PC-3 (cell line): ENCODE measurements at places on chromosomes 6 and 20.

GRCh38 chr6:24987446-24988115 is 51.8 kb upstream of the RIPOR2 start:
- no peak for DNase-seq

DNA sequence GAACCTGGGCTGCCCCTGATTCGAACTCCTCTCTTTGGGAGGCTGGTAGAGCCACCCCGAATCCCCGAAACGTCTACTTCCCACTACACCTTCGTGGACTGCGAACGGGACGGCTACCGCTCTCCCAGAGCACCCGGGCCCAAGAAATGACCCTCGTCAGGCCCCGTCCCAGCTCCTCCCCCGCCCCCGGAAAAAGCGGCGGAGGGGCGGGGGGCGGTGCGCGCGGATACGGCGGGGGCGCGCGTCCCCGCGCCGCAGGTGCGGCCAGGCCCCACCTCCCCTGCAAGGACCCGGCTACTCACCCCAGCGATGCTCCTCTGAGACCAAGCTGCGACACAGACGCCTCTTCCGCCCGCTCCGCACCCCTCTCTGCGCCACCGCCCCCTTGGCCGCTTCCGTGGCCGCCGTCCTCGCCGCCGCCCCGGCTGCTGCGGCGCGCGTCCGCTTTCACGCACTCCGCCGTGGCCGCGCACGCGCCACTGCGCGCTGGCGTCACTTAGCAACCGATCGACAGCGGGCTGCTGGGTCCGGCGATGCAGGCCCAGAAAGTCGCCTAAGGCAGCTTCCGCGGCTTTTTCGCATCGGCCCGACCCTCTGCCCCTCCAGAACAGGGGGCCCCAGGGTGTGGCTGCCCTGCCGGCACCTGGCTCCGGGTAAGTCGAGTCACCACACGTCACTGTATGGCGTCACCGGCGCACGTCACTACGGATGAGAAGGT is at the start of gene BTBD9:
Gene BTBD9 (minus strand): TSS at position 432 of the 718 bp plus-strand sequence.
- peak; percentile 83 for DNase-seq

GRCh38 chr6:168877821-168878282 is 375.8 kb downstream of the THBS2 start:
- DNase-seq, result peak; percentile 53

DNA sequence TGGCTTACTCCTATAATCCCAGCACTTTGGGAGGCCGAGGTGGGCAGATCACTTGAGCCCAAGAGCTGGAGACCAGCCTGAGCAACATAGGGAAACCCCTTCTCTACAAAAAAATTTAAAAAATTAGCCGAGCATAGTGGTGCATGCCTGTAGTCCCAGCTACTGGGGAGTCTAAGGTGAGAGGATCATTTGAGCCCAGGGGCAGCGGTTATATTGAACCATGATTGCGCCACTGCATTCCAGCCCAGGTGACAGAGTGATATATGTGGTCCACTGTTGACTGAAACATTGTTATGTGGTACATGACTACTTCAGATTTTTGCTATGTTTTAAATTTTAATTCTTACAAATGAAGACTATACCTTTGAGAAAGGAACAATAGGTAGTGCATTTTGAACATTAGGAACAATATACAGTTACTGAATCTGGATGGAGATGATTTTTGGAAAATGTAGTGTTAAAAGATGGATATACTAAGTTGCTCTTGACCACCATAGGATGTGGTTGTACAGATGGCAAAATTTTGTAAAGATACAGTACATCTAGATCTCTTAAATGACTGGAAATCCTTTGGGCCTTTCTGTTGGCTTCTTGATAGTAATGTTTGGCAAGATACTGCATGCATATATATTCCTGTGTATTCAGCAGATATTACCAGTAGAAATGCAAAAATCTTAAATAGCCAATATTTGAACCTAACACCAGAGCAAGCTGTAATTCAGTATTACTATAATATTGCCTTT is 35.9 kb downstream of the MAPK14 start:
- DNase-seq, result no peak
